ENCODE measurements at places on chromosomes 2 and 18. TPM values are rescaled to one million over a fixed set of nuclear protein-coding genes. Genes with fewer than 3 reads are reported as not detected.

The CYRIA gene
- total RNA-seq, result 0.95 TPM

The REG3A gene
- not detected for total RNA-seq

The MAP4K4 gene
- 25.2 TPM for total RNA-seq

The OTOS gene
- total RNA-seq, result not detected

The SERPINB8 gene
- total RNA-seq, result 15.2 TPM

The SERPINB2 gene
- total RNA-seq, result not detected

The CIB4 gene
- total RNA-seq, result not detected

The UGT1A4 gene
- not detected for total RNA-seq

The ERBB4 gene
- not detected for total RNA-seq

The LBX2 gene
- 0.51 TPM for total RNA-seq

The ALLC gene
- total RNA-seq, result not detected

The RIT2 gene
- not detected for total RNA-seq

The TRIM54 gene
- total RNA-seq, result 0.30 TPM

The KIF1A gene
- total RNA-seq, result 2.6 TPM

The GYPC gene
- total RNA-seq, result 143 TPM

The AOX1 gene
- not detected for total RNA-seq

The NEU2 gene
- total RNA-seq, result not detected

The NYAP2 gene
- not detected for total RNA-seq

The SCN1A gene
- not detected for total RNA-seq

The KCNJ13 gene
- not detected for total RNA-seq

The LRP2 gene
- 0.08 TPM for total RNA-seq

Measured in activated CD8-positive, alpha-beta memory T cell treated with anti-CD3 and anti-CD28 coated beads for 36 hours (primary cell).